ENCODE measurements at places on chromosomes 6 and 20.

DNA sequence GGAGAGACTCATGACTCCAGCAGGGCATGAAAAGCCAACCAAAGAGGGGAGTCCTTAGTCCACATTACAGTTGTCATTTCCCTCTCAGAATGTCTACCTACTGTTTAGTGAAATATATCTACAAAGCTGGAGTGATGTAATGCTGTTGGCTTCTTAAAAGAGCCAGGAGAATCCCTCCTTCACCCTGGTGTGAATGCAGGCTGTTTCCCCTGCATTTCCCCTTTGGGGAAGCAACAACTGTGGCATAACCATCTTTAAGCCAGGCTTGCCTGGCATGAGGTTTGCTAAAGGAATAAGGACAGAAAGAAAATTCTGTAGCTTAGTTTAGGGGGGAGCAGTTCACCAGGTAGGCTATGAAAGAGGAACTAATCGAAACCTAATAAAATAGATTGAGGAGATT lies 129.5 kb downstream of the CRYBG1 start:
- DNase-seq = no peak

DNA sequence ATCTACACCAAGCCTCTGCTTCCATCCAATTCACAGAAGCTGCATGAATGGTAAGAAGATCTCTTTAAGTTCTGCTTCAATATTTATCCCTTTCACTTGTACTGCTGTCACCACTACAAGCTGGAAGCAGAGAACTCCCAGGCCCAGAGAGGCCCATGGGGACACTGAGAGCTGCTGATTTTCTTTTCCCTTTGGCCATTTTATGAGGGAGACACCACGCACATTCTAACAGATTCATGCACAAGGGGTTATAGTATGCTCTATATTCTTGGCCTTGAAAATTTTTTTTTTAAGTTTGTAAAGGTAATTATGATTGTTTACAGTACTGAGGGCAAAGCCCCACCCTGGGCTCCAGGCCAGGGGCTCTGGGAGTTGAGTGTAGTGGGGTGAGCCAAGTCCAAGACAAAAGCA lies 88.4 kb downstream of the MYB start:
- DNase-seq = no peak

DNA sequence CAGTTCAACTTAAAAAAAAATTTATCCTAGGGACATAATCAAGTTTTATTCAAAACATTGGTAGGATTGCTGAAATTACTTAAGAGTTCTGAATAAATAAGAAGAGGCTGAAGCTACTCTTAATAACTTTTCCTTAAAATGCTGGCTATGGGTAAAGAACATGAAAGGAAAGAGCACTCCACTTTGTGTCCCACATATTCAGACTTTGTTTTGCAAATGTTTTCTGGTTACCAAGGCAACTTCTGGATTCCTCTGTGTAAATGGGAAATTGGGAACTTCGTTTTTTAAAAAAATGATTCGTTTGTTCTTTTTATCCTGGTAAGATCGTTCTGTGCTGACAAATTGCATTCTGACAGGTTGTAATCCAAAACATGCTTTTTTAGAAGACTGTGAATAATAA lies 115.0 kb downstream of the KIF6 start:
- no peak for DNase-seq

GRCh38 chr6:4291453-4292403 lies 156.4 kb upstream of the ECI2 start:
- DNase-seq = no peak

DNA sequence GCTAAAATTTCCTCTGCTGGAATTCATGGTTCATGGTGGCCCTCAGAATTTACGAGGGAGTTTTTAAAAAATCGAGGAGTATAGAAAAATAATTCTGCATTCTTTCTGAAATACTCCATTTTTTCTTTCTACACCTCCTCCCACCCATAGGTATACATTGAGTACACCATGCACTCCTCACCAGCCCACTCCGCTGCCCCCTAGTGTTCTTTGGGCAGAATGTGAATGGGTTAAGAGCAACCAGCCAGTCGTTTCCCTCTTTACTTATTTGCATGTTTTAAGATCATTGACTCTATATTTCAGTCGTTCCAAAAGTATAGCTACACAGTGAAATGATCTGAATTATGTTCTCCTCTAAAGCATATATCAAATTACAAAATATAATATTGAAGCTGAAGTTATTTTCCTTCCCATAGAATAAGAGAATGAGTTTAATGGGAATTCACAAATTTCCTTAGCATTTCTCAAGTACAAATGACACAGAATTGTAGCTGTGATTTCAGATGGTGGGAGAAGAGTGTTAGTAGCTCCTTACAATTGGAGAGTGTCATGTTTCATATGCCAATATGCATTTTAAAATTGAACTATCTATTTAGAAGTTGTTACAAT lies 977.7 kb upstream of the SLC35B3 start:
- DNase-seq = no peak

DNA sequence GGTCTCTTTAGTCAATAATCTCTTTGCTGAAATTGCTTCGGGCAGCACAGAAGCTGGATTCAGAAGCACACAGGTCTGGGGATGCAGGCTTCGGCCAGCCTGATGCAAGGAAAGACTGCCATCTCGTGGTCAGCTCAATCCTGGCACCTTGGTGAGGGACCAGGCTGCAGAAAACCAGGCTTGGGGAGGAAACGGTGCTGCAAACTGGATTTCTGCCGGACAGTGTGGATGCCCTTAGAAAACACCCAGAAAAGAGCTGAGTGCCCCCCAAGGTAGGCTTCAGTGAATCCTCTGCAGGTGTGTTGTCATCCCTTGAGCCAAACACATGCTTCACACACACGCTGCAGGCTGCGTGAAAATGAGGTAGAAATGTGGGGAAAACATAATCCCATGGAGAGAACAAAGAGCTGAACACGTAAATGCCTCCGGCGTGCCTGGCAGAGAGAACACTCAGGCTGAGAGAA lies 89.8 kb upstream of the PAX1 start:
- DNase-seq = peak; percentile 61

DNA sequence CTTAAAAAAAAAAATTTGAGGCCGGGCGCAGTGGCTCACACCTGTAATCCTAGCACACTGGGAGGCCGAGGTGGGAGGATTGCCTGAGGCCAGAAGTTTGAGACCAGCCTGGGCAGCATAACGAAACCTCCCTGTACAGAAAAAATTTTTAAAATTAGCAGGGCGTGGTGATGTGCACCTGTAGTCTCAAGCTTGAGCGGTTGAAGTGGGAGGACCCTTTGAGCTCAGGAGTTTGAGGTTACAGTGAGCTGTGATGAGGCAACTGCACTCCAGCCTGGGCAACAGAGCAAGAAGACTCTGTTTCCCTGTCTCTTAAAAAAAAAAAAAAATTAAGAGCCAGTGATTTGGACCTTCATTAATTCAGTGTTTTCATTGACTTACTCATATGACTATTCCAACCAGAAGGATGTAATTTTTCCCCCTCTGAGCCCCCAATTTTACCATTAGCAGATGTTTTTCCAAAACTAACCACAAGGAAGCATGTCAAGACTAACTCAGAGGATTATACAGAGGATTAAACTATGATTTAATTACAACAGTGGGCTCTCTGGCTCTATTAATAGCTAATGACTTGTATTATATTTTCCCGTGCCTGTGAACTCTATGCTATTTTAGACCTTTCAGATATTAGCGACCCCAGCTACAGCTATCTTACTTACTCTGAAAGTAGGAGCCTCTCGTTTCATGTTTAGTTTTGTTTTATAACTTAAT lies 75.1 kb downstream of the ARID1B start:
- DNase-seq = no peak

DNA sequence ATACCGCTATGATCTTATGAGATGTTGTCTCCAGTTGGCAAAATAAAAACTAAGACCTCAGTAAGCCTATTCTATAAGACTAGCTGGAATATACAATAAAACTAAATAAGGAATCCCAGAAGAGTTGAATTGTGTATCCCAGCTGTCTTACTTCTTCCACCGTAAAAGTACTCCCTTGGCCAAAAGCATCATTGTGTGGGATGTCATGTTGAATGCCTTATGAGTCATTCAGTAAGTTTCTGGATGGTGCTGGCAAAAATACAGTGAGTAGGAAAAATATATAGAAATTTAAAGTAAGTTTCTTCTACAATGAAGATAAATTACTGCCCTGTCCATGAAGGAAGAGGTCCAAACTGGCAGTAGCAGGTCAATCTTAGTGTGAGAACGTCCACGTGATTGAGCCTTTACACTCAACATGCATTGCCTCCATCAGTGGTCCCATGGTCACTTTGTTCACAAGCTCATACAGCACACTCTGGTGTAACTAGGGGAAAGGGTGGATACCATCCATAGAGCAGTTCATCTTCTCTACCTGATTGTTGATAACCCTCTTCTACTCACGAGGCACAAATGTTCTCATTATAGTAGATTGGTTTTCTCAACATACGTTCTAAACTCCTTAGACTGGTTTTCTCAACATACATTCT lies 13.7 kb upstream of the ZNF318 start:
- DNase-seq = no peak

GRCh38 chr20:4484379-4484997 lies 237.2 kb upstream of the PRND start:
- no peak for DNase-seq

GRCh38 chr6:118240878-118241528 lies 307.1 kb upstream of the PLN start:
- no peak for DNase-seq

- no peak for DNase-seq
These were observed 7.9 kb downstream of the TUBB start for GRCh38 chr6:30727920-30728553.

- DNase-seq = no peak
These were observed 11.0 kb upstream of the ADAM33 start for GRCh38 chr20:3692706-3693294.

DNA sequence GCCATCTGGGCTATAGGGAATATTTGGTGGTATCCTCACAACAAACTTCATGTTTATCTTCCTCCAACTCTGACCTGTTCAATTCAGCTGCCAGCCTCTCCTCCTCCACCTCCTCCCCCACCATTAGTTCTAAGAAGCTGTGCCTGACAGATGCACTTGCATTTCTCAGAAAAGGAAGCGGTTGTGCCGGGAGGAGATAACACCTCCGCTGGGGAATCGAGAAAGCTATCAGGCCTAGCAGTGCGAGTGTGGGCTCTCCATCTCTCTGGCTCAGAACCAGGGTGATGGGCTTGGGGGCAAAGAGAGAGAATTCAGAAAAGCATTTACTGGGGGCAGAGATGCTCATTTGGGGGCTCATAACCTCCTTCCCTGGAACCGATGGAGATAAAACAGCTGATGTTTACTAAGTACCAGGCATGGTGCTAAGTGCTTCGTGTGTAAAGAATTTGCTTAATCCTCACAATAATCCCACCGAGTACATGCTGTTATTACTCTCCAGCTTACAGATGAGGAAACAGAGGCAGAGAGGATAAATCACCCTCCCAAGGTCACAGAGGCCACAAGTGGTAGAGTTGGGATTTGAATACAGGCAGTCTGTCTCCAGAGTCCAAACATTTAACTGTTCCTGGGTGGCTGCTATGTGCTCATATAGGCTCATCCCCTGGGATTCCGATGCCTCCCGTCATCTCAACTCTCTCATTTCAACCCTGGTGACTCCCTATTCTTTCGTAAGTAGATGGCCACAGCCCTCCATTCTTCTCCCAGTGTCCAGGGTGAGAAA lies 38.3 kb downstream of the COX4I2 start:
- peak; percentile 82 for DNase-seq

GRCh38 chr6:166259296-166259977 lies 48.8 kb downstream of the PRR18 start:
- DNase-seq = no peak

- peak; percentile 85 for DNase-seq
These were observed 160.1 kb downstream of the ZMYND8 start for GRCh38 chr20:47196091-47197081.

GRCh38 chr20:60201198-60201835 lies 243.1 kb downstream of the CDH26 start:
- no peak for DNase-seq

- DNase-seq = no peak
These were observed 60.9 kb downstream of the GINS1 start for GRCh38 chr20:25468126-25469075.

DNA sequence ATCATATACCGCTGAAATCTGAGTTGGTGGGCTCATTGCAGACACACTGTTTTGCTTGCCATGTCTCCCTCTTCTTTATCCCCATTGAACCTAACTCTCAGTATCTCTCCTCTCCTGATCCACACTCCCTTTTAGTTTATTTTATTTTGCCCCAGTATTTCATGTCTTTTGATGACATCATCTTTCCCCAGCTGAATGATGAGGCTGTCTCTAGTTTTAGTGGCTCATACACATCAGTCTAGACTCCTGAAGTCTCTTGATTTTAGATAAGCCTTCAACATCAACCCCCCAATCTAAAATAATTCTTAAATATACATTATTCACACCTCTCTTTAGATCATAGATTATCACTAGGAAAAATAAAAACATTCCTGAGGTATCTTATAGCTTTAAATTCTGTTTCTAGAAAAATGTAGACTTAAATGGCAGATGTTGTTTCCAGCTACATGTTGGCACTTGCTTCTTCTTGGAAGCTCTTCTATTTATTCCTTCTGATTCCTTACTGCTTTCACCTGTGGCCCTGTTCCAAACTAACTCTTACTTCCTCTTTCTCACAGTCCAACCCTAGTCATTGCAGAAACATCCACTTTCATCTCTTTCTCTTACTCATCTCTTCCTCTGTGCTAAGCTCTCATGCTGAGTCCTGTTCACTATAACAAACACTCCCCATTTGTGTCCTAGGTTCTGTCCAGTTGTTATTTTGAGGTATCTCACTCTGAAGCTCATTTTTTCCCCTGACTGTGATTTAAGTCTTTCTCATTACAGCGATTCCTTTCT lies 191.9 kb upstream of the SLC35B3 start:
- no peak for DNase-seq

DNA sequence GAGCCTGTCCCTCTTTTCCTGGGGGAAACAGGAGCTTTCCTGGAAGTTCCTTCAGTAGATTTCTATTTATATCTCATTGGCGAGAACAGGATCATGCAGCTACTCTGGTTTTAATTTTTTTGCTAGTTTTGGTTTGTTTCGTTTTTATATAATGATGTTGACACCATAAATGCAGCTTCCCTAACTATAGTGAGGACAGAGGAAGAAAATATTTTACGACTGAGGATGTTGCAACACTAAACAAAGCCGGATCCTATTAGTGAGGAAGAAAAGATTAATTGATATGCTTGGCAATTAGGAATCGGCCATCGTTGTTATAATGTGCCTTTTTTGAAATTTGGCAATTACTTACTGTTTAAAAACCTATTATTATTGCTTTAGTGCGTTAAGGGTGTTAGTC lies 16.6 kb downstream of the KDM1B start:
- no peak for DNase-seq

GRCh38 chr6:69827276-69827893 lies 30.6 kb upstream of the LMBRD1 start:
- no peak for DNase-seq

- DNase-seq = no peak
These were observed 70.4 kb downstream of the TRAM2 start for GRCh38 chr6:52506476-52506875.

DNA sequence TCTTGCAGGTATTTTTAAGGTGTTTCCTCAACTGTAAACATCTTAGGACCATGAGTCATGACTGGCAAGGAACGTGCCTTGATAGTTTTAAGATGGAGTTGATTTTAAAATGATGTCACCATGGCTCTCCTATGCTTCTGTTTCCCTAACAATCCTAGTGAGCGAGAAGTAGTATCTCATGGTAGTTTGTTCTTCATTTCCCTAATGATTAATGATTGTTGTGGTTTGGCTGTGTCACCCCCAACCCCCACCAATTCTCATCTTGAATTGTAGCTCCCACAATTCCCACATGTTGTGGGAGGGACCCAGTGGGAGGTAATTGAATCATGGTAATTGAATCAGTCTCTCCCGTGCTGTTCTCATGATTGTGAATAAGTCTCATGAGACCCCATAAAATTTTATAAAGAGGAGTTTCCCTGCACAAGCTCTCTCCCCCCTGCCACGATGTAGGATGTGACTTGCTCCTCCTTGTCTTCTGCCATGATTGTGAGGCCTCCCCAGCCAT lies 16.8 kb upstream of the BNIP5 start:
- DNase-seq = no peak
